Activated CD8-positive, alpha-beta memory T cell treated with anti-CD3 and anti-CD28 coated beads for 24 hours (primary cell): ENCODE measurements at places on chromosomes 2 and 18.
A peak's percentile ranks its signal among the peaks of the same experiment; 100 is the strongest.

GRCh38 chr2:162964513-162964912, 125.9 kb upstream of the KCNH7 start:
- no peak for DNase-seq

DNA sequence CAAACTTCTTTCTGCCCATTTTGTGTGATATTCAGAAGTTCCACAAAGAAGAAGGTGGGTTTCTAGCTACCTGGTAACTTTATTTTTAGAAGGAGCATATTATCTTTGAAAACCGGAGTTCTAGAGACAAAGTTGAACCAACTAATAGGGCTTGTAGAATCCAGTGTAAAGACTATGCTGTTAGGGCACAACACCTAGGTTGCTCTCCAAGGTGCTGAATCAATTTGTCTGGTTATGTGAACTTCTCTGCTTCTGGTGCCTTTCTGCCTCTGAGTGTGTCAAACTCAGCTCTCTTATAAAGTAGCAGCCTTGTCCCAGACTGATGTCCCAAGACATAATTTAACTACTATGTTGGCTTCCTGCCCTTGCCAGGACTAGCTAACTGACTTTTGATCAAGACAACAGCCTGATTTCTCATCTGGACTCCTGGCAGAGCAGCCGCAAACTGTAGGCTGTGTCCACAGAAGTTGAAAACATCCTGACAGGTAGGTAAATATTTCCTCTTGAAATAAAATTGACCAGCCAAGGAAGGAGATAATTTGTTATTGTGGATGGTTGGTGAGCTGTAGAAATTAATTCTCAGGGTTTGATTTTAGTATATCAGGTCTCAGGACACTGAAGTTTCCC, 119.4 kb downstream of the CYRIA start:
- no peak for DNase-seq

DNA sequence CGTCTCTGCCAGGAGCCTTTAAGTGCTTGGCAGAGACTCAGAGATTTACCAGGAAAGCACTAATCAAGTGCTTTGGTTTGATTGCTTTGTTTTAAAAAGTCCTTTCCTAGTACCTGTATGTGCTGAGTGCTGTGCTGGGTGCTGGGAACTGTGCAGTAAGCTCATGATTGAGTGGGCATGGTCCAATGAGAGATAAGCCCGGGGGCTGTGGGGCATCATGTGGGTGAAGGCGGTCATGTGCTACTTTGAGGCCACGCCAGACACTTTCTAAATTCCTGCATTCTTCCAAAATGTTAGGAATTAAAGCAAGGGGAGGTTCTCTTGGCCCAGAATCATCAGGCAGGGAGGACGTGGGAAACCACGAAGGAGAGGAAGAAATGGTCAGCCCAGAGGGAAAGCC, 109.0 kb downstream of the ACAA2 start:
- no peak for DNase-seq

GRCh38 chr2:16727256-16727655, 61.6 kb upstream of the CYRIA start:
- DNase-seq: no peak

GRCh38 chr2:120534457-120534856, 188.5 kb downstream of the INHBB start:
- no peak for DNase-seq

DNA sequence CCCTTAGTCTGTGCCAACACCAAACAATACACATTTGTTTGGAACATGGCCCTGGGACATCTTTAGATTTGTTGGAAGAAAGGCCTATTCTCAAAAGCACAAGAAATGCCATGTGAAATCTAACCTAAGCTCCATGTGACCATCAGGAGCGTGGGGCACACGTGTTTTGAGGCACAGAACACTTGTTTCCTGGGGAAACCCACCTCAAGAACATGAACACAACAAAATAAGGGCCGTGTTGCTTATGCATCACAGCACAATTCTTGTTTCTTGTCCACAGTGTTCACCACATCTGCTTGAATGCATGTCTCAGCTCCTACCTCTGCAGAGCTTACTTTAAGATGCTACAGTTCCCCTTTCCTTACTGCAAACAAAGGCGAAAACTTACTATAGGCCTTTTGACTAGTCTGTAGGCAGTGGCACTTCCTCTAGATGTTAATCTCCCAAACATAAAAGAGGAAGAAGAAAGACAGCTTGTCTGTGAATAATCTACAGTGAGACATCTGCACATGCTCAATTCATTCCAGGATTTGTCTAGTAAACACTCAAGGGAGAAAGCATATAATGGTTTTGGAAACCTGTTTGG, 165.0 kb downstream of the ANKRD44 start:
- no peak for DNase-seq

DNA sequence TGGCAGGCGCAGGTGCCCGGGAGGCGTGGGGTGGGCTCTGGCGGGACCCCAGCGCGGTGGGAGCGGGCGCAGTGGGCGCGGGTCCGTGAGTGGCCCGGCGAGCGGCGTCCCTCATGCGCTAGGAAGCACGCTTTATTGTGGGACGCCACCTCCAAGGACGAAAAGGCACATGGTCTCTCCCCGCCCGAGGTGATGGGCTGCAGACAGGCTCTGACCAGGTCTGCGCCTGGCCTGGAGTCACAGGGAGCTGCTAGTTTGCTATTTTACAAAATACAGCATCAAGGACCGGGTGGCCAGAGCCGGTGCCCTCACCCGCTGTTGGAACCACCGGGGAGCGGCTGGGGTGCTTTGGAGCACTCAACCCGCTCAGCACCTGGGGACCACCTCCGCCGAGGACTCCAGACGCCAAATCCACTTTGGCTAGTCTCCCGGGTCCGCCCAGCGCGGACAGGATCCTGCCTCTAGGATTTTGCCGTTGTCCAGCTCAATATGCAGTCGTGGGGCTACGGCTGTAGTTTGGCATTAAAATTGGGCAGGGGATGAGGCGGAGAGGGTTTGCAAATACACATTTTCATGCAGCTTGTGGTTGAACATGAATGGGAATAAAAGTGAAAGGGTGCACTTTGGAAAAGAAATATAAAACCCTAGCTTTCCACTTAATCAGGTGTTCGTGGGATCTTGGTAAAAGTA, 65.4 kb downstream of the LRRFIP1 start:
- peak; percentile 86 for DNase-seq

- DNase-seq: no peak
Observed at GRCh38 chr2:216533609-216534008, 35.0 kb downstream of the RPL37A start.

DNA sequence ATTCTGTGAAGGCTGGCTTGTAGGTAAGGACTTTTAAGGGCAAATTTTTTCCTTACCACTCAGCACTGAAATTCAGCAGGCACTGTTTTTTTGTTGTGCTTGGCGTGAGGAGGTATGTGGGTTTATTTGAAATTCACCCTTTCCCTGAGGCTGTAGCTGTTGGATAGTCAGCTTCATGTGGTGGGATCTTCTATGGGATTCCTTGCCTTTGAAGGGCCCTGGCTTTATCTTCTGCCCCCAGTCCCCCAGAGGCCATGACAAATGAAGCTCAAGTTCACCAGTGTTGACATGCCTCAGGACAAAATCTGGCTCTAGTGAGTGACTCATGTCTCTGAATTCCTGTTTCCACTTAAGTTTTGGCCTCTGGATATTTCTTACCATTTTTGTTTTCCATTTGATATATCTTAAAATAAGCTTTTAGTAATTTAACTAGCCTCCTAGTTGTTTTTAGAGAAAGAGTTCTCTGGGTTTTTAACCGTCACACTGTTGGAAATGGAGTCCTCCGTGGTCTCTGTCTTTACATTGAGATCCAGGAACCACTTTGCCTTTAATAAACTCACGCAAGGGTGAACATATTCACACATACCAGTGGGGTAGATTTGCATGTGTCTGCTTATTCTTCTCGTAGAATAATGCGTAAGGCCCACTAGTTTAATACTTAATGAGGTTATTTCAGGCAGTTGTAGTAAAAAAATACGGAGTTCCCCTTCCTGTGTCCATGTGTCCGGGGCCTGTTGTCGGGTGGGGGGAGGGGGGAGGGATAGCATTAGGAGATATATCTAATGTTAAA, 211.1 kb upstream of the FAM98A start:
- DNase-seq: no peak

- DNase-seq: no peak
Observed at GRCh38 chr2:143345887-143346787, 216.9 kb downstream of the ARHGAP15 start.

GRCh38 chr2:19262150-19262549, 96.3 kb downstream of the OSR1 start:
- no peak for DNase-seq

- no peak for DNase-seq
Observed at GRCh38 chr18:12441475-12442034, 33.8 kb downstream of the PRELID3A start.

- DNase-seq: peak; percentile 37
Observed at GRCh38 chr18:80238651-80239260, 8.6 kb downstream of the PARD6G start.

GRCh38 chr2:231359948-231360347, 35.6 kb upstream of the B3GNT7 start:
- DNase-seq: no peak

DNA sequence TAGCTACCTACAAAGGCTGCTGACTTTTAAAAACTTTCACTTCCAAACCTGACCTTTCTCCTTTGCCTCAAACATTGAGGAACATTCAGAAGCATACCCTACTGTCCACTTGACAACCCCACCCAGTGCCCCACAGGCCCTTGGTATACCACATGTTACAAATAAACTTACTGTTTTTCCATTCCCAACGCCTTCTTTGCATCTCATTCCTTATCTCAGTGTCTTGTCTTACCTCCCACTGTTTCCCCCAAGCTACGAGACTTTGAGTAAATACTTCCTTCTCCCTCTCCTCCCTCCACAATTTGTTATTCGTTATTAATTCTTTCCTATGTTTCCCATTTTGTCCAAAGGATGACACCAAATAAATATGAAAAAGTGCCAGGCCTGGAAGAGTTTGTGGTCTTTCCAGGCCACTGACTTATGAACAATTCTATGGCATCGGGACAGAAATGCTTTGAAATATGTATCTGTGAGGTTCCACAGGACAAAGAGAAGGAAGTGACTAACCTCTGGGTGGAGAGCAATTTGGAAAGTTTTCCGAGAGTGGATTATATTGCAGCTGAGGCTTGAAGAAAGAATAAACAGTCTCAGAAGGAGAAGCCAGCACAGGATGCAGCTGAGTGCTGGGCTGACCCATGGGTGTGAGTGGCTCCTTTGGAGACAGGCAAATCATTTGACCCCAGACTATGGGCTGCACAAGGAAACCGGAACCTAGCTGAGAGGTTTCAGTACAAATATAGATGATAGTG, 409.0 kb downstream of the LPIN1 start:
- DNase-seq: no peak

GRCh38 chr2:45494275-45494977, 116.6 kb downstream of the SRBD1 start:
- DNase-seq: no peak

- no peak for DNase-seq
Observed at GRCh38 chr2:151664520-151664919, 69.8 kb downstream of the NEB start.

GRCh38 chr2:134491022-134491421, 227.8 kb downstream of the TMEM163 start:
- DNase-seq: no peak

DNA sequence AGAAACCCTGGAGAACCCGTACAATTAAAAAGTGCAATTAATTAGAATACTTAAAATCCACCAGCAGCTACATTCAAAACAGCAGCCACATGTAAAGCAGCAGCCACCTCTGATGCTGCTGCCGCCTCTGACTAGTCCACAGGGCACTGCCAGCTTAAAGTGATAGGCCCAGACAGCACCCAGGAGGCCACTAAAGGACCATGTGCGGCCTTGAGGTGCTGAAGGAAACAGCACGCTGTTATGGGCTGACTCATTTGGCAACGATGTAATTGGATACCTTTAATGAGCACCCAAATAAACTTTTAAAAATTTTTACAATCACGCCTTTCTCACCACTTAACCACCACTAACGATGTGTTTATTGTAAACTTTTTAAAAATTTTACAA, 209.3 kb upstream of the NCKAP5 start:
- DNase-seq: no peak

DNA sequence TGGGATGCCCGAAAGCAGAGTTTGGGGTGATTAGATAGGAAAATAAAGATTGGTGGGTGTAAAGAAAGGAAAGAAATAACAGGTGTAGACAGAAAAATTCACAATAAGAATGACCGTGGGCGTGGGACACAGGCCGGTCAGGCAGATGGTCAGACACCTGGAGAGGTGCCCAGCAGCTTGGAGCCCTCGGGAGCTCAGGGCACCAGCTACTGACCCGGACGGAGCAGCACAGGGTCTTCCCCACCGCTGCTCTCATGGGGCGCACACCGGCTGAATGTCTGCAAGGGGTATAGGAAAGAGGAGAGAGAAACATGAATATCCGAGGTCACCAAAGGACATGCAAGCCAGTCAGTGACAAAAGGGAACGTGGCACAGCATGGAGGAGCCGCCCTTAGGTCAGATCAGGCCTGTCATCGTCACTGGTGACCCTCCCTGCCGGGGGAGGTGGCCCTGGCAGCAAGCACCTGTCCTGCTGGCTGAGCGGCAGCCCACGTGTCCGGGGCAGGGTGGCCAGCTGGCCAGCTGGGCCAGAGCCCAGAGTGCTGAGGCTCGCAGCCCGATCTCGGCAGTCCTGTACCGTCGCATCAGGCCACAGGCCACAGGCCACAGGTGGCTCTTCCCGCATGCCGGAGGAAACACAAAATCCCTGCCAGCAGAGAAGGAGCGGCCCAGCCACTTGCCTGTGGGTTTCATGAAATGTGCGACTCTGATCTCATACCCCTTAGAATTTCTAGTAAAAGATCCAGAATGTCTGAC, 112.0 kb upstream of the NDUFV2 start:
- DNase-seq: no peak

GRCh38 chr2:144244938-144245337, 275.0 kb downstream of the ZEB2 start:
- no peak for DNase-seq

- no peak for DNase-seq
Observed at GRCh38 chr18:42190643-42191042, 235.6 kb downstream of the PIK3C3 start.

DNA sequence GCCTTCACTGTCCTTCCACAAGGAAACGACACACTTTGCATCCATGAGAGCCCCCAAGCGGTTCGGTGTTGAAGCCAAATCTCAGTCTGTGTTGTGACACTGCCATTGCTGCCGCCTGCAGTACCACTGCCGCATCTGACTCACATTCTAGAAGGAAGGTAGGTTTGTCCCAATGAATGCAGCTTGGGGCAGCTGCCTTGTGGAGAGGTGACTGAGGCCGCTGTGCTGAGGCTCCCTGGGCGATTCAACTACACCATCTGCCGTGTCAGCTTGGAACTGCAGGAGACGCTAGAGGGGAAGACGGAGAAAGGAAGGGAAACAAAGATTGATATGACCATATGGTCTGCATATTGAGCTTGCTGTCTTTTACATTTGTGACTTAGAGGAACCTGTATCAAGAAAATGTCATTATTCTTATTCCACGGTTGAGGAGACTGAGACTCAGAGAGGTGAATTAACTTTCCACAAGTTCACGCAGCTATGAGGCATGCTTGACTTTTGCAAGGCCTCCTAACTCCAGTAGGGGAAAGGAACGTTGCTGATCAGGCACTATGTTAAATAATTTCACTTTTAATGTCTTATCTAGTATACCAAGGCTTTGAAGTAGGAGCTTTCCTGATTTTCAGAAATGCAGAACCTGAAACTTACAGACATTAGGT, 43.5 kb upstream of the LMAN1 start:
- DNase-seq: peak; percentile 89

- no peak for DNase-seq
Observed at GRCh38 chr2:241893265-241893664, 23.7 kb downstream of the RTP5 start.

- DNase-seq: no peak
Observed at GRCh38 chr2:68974946-68975665, 670 bp downstream of the GKN1 start.
